ENCODE measurements at places on chromosomes 12 and 14.

DNA sequence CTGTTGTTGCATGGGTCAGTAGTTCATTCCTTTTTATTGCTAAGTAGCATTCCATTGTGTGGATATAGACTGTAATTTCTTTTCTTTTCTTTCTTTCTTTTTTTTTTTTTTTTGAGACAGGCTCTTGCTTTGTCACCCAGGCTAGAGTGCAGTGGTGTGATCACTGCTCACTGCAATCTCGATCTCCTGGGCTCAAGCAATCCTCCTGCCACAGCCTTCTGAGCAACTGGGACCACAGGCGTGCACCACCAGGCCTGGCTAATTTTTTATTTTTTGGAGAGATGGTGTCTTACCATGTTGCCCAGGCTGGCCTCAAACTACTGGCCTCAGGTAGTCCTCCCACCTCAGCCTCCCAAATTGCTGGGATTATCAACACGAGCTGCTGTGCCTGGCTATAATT, 5.2 kb downstream of the ATP6V0A2 start:
- no peak for DNase-seq

GRCh38 chr14:52227619-52228222, 39.8 kb upstream of the PTGDR start:
- DNase-seq: no peak

GRCh38 chr12:101013993-101014392, 196.0 kb downstream of the SLC5A8 start:
- no peak for DNase-seq

GRCh38 chr12:45433441-45433868, 217.6 kb downstream of the ANO6 start:
- no peak for DNase-seq

GRCh38 chr14:96409701-96410100, 17.8 kb downstream of the AK7 start:
- DNase-seq: no peak

DNA sequence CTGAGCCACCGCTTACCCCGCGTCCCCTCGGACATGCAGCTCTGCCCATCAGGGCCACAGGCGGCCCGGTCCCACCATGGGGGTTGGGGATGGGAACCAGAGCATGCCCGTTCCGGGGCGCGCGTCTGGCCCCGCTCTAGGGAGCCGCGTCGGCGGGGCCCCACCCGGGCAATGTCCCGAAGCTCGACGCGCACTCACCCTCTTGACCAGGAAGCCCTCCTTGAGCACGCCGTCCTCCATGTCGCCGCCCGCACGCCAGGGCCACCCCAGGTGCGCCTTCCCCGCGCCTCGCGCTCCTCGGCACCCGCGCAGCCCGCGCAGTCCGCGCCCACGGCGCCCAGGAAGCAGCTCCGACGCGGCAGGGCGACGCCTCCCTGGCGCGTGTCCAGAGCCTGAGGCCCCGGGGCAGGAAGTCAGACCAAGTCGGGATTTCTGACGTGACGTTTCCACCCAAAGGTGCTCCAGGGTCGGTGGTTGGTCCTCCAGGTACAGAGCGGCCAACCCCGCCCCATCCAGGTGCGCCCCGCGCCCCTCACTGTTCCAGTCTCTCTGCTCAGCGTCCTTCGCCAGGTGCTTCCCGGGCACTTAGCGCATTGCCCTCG, at the start of gene PLEK2:
PLEK2 (minus strand) TSS at position 346 of the 602 bp plus-strand sequence; CDS start at position 240, 106 bp downstream.
- DNase-seq: no peak

DNA sequence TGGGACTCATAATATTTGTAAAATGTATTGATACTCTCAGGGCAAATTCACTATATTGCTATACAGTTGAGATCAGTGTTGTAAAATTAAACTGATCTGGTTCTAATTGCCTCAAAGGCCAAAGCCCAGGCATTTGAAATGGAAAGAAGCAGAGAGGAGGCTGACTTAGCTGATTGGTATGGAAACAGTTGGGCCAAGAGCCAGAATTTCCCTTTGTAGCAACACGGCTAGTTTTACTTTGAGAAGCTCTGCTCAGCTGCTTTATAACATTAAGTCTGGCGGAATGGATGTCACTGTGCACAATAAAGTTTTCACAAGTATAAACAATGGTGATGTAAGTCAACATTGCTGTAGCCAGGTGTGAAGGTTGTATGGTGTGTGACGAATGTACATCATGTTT, 186.4 kb downstream of the MSRB3 start:
- no peak for DNase-seq
